Stimulated activated CD8-positive, alpha-beta memory T cell treated with anti-CD3 and anti-CD28 coated beads, Interleukin-7, amount 100 ng/mL, for 1 hour (primary cell): ENCODE measurements at places on chromosomes 2 and 18.
A peak's percentile ranks its signal among the peaks of the same experiment; 100 is the strongest.

DNA sequence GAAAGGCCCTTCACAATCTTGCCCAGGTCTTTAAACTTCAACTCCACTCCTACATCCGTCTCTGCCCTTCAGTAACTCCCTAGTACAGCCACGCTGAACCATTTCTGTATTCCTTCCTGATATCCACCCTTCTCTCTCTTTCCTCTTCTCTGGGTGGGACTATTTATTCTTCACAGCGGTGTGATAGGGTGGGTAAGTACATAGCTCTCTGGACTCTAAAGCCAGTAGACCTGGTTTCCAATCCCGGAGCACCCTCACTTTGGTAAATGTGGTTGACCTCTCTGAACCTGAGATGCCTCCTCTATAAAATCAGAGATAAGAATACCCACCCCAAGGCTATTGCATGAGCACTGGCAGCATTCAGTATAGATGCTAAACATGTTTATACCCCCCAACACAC lies 86.7 kb downstream of the ATL2 start:
- no peak for DNase-seq

GRCh38 chr2:159445307-159445706 lies 158.8 kb upstream of the WDSUB1 start:
- DNase-seq: no peak

GRCh38 chr2:202831242-202832220 lies 40.0 kb downstream of the ICA1L start:
- DNase-seq: peak; percentile 2

DNA sequence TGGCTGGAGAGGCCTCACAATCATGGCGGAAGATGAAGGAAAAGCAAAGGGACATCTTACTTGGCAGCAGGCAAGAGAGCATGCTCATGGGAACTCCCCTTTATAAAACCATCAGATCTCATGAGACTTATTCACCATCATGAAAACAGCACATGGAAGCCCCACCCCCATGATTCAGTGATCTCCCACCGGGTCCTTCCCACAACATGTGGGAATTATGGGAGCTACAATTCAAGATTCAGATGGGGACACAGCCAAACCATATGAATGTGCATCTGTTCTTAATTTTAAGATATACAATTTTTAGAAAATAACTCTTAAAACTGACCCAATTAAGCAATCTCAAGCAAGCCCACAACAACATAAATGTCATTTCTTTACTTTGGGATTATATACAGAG lies 12.6 kb downstream of the C18orf63 start:
- DNase-seq: no peak

DNA sequence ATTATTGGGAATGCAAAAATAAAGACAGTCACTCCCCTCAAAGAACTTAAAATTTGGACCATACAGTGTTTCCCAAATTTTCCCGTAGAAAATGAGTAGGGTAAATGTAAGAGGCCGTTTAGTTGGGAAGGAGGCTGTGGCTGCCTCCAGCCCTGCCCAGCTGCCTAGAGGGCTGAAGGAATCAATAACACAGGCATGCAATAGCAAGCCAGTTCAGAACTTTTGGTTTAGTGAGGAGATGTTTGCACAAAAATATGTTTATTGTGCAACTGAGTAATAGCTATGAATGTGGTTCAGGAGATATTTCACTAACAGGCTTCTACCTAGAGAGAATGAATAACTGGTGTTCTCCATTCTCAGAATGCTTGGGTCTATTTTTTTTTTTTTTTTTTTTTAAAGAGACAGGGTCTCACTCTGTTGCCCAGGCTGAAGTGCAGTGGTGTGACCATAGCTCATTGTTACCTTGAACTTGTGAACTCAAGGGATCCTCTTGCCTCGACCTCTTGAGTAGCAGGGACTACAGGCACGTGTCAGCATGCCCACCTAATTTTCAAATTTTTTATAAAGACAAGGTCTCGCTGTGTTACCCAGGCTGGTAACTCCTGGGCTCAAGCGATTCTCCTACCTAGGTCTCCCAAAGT lies 23.6 kb downstream of the UGP2 start:
- no peak for DNase-seq

DNA sequence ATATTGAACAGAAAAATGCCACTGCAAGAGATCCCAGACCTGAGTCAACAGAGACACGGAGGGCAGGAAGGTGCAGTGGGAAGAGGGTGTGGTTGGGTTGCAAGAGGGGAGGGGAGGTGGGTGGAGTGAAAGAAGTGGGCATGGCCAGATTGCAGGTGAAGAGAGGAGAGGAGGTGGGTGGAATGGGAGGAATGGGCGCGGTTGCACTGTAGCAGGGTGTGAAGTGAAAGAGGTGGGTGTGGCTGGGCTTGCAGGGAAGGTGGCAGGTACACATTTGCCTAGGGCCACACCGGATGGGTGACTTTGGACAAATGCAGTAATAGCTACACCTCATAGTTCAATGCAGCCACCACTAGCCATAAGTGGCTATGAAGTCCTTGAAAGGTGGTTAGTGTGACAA lies 71.1 kb downstream of the DOCK10 start:
- DNase-seq: no peak

DNA sequence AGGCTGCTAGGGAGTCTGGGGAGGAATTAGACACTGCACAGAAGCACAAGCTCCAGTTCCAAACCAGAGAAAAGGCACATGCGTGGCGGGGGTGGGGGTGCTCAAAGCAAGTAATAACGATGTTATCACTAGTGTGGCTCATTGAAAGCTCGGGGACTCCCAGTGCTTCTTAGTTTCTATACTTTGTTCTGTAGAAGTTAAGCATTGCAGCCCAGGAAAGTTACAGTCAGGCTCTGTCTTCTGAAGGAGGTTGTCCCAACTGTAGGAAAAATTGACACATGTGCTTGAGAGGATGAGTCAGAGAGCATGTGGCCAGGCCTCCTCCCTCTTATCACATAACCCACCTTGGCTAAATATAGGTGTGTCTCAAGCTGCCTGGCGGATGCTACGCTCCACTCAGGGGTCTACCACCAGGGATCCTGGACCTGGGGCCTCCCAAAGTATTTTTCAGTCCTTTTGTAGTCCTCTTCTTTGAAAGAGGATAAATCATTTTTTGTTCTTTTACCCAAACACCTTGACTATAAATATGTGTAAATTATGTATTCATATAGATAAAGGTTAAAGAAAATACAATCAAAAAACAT lies 3.8 kb downstream of the GALNT5 start:
- no peak for DNase-seq

GRCh38 chr2:66981074-66981473 lies 416.1 kb upstream of the ETAA1 start:
- DNase-seq: no peak

DNA sequence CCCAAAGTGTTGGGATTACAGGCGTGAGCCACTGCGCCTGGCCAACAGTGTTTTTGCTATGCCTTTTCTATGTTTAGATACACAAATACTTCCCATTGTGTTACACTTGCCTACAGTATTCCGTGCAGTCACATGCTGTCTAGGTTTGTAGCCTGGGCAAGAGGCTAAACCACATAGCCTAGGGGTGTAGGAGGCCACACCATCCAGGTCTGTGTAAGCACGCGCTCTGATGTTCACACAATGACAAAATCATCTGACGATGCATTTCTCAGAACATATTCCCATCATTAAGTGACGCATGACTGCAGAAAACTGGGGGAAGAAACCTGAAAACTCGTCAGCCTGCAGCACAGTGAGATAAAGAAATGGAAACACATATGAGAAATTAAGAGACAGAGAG lies 46.1 kb upstream of the TWIST2 start:
- DNase-seq: no peak

GRCh38 chr2:171702781-171703556 lies 15.7 kb downstream of the DYNC1I2 start:
- no peak for DNase-seq

DNA sequence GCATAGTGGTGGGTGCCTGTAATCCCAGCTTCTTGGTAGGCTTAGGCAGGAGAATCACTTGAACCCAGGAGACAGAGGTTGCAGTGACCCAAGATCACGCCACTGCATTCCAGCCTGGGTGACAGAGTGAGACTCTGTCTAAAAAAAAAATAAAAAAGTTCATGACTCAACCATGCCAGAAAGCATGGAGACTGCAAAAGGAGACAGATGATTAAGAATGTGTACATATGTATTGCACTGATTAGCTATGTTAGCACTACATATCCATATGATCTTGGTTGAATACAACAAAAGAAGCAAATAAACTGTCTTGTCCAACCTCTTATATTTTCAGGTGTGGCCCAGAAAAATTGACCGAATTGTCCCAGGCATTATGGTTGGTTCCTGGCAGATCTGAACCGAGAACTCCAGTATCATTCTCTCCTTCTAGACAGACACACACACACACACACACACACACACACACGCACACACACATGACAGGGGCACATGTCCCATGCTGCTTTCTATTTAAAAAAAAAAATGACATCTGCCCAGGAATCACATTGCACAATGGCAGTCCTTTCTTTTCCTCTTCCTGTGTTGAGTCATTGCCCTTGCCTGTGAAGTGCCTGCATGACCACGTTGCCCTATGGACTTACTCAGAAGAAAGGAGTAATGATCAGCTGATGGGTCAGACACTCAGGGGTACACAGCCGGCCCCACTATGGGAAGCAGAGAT lies 65.6 kb downstream of the MYCN start:
- no peak for DNase-seq

- DNase-seq: no peak
These were observed 47.5 kb upstream of the SP3 start for GRCh38 chr2:174012347-174013314.

DNA sequence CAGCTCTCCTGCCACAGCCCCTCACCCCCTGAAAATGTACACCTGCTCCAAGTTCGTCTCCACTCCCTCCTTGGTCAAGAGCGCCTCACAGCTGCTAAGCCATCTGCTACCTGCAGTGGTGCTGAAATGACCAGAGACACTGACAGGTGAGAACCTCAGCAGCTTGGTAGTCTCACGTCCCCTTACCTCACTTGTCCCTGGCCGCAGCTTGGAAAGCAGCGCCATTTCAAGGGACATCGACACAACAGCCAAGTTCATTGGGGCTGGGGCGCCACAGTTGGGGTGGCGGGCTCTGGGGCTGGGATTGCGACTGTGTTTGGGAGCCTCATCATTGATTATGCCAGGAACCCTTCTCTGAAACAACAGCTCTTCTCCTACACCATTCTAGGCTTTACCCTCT lies 47.5 kb downstream of the ANKRD44 start:
- no peak for DNase-seq

GRCh38 chr18:48962994-48963561 lies 12.3 kb upstream of the SMAD7 start:
- DNase-seq: no peak

GRCh38 chr2:100877555-100877954 lies 57.6 kb downstream of the NPAS2 start:
- no peak for DNase-seq

- DNase-seq: no peak
These were observed 98.9 kb upstream of the PMAIP1 start for GRCh38 chr18:59800897-59801296.

GRCh38 chr2:173300458-173300857 lies 54.2 kb upstream of the CDCA7 start:
- no peak for DNase-seq

- DNase-seq: no peak
These were observed 151.3 kb downstream of the CCDC85A start for GRCh38 chr2:56335101-56335500.

DNA sequence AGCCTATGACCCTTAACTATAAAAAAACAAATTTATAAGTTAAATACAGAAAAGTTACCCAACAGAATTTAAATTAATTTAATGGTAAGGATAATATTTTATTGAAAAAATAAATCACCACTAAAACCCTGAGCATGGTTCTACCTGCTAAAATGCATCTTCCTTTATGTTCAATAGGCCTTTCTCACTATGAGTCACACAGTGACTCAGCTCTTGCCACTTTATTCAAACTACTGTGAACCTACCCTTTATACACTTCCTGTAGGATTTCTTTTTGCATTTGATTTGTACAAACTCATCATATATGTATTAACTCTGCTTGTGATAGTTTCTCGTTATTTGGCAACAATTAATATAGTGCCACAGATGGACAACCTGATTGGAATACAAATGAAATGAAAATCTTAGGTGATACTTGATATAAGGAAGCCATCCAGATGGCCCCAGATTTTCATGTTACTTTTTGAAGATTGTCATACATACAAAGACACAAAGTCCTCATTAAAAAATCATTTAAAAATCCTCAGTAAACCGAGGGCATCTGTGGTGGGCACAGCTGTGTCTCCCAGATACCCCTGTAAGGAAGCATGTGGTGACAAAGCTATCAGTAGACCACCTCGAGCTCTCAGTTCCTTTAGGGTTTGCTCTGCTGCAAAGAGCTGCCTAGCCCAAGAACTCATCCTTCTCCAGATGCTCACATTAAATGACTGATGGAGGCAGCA lies 55.2 kb upstream of the COBLL1 start:
- DNase-seq: no peak

DNA sequence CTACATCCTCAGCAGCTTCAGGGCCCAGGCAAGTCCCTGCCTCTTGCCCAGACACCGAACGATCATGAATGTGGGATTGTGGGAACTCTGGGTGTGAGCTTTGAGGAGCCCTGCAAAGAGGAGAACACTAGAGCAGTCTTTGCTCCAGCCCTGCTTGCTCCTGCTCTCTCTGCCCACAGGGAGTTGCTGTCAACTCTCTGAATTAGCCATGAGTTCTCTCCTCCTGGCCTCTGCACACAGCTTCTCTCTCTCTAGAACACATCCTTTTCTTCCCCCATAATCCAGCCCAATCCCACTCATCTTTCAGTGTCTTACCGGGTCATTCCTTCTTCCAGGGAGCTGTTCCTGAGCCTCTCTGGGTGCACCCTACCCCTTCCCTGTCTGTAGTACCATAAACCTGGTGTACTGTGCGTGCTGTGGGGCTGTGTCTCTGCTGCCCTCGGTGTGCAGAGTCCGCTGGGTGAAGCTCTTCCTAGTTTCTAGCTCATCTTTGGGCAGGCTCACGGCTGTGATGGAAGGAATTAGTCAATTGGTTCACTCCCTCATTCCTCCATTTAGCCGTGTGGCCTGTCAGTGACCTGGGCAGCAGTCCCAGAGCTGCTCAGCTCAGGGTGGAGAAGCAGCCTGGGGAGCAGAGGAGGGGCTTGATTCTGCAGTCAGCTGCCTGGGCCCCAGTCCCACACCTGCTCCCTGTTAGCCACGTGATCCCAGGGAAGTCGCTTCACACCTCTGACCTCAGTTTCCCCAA lies 132.9 kb upstream of the HDAC4 start:
- no peak for DNase-seq

DNA sequence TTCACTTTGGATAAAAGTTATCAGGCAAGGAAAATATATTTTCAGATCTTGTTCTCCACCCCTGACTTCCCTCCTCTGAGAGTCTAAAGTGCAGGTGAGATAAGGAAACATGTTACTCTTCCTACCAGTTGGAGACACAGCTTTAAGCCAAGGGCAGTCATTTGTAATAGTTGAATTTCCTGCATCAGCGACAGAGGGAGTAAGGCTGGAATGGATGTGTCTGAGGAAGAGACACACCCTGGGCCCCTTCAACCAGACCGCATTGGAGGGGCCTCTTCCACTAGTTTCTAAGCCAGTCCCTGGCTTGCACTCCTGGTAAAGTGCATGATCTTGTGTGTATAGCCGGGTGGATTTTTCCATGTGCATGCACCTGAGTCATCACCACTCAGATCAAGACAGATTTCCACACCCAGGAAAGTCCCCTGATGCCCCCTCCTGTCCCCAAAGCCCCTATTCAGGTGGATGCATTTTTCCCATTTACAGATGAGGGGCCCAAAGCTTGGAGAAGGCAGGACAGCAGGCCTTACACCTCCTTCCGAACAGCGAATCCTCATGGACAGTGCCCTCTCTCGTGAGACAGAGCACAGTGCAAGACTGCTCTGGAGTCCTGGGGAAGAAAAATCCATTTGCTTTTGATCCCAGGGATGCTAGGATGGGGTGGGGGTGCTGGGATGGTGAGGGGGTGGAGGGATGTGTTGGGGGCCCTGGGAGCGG lies 66.7 kb upstream of the SH3RF3 start:
- no peak for DNase-seq

- DNase-seq: no peak
These were observed 96.8 kb downstream of the GPD2 start for GRCh38 chr2:156532989-156533388.
